Tongue (tissue), 3 donors: ENCODE measurements at places on chromosomes 6 and 20. TPM values are rescaled to one million over a fixed set of nuclear protein-coding genes. Genes with fewer than 3 reads are reported as not detected.

Gene DNAH8
- 3.0 TPM for total RNA-seq

Gene BACH2
- total RNA-seq: 8.3 TPM

Gene HSPA12B
- total RNA-seq: 26.7 TPM

Gene MRAP2
- 32.9 TPM for total RNA-seq

- peak; percentile 71 for DNase-seq
Measured at GRCh38 chr6:43772681-43773049, 2.7 kb downstream of the VEGFA start.

GRCh38 chr20:1823450-1823844 is 71.8 kb upstream of the SIRPA start:
- DNase-seq: no peak

- no peak for DNase-seq
Measured at GRCh38 chr20:48740292-48740649, 87.5 kb downstream of the PREX1 start.

- DNase-seq: no peak
Measured at GRCh38 chr6:34152806-34153520, 7.1 kb upstream of the GRM4 start.

GRCh38 chr6:23040899-23041298 is 471.5 kb downstream of the HDGFL1 start:
- DNase-seq: no peak

DNA sequence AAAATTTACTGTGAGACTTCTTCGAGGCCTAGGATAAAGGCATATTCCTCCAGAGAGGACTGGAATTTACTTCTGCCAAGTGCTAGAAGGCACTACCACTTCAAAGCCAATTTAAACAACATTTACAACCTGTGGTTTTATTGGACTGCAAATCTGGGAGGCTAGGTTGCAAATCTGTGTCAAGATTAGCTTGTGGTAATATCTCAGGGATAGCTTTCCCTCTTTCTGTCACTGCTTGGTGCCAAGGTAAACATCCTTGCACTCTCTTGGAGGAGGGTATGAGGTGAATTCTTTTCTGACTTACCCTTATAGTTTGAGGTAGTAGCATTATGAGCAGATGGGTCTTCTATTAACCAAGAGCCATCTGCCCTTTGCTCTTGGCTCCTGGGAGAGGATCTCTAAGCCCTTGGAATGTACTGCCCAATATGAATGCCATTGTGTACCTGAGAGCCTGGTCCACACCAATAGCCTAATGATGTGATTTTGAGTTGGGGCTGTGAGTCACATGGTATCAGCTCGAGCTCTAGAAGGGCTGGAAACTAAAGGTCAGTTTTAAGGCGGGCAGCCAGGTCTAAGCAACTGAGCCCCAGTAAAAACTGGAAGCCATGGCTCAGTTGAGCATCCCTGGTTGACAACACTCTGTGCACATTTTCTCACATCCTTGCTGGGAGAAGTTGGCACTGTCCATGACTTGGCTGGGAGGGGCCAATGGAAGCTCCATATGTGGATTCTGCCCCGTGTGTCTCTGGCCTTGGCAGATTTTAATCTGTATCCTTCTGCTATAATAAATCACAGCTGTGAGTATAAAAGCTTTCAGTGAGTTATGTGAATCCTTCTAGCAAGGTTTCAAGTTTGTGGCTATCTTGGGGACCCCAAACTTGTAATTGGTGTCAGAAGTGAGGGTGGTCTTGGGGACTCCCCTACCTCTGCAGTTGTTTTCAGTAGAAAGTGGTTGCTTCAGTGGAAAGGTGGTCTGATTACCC is 188.1 kb downstream of the UBE3D start:
- DNase-seq: no peak

DNA sequence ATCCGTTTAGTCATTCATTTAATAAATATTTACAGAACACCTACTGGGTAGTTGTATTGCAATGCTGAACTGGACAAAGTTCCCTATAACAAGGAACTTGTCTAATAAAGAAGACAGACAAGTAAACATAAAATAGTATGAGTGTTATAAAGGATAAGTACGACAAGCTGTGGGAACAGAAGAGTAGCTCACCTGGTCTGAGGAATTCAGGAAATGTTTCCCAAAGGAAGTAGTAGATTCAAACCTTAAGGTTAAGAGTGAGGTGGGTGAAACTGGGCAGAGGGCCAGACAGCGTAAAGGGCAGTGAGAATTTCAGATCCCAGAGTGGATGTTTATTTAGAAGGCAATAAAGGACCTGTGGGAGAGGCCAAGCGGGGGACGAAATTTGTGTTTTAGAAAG is 72.3 kb upstream of the CD2AP start:
- DNase-seq: no peak

GRCh38 chr6:46690141-46690755 is 2.6 kb downstream of the TDRD6 start:
- DNase-seq: peak; percentile 81

Gene EBF4
- 3.4 TPM for total RNA-seq

Gene DYNLT2
- total RNA-seq: 5.7 TPM

GRCh38 chr6:16903470-16903869 is 142.2 kb upstream of the ATXN1 start:
- peak; percentile 26 for DNase-seq

- DNase-seq: no peak
Measured at GRCh38 chr20:14374196-14374595, 36.8 kb upstream of the FLRT3 start.

DNA sequence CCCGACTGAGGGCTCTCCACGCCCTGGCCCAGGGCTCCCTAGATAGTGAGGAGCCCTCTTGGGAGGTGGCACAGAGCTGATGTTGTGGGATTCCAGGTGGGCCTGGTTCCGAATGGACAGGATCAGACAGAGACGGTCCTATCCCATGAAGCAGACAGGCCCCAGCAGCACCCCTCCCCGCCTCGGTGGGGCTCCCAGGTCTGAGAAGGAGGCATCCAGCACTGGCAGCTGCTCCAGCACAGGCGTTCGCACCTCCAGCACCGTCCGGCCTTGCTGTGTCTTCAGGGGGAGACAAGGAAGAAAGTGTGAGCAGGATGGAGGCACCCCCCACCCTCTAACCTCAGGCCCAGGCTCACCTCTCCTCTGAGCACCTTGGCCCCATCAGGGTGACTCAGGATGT is 28.7 kb downstream of the COL11A2 start:
- no peak for DNase-seq

DNA sequence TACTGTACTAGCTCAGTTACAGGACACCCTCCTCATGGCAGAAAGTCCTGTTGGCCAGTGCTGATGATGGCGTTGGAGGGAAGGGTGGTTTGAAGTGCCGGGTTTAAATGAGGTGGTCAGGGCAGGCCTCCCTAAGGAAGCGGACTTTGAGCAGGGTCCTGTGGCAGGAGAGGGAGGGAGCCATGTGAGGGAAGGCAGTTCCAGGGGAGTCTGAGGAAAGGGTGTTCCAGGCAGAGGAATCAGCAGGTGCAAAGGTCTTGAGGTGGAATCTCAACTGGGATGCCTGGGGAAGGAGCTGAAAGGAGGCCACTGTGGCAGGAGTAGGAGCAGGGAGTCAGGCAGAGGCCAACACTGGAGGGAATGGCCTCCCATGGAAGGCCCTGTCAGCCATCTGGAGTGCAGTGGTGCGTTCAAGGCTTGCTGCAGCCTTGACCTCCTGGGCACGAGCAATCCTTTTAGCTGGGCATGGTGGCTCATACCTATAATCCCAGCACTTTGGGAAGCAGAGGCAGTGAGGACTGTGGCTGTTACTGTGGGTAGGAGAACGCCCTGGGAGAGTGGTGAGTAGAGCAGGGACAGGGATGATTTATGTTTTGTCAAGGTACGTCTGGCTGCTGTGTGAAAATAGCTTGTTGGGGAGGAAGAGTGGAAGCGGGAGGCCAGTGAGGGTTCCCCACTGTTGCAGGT is 26.2 kb downstream of the VSTM2L start:
- no peak for DNase-seq

DNA sequence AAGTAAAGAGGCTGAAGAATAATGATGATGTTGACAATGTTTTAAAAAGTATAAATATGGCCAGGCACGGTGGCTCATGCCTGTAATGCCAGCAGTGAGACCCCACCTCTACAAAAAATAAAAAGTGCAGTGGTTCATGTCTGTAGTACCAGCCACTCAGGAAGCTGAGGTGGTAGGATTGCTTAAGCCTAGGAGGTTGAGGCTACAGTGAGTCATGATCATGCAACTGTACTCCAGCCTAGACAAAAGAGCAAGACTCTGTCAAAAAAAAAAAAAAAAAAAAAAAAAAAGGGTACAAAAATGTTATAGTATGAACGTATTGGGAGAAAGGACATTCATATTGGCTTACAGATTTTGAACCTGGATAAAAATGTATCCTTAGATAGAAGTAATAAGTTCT is 543.1 kb upstream of the IRAK1BP1 start:
- no peak for DNase-seq

- DNase-seq: no peak
Measured at GRCh38 chr6:52538901-52539354, 37.9 kb downstream of the TRAM2 start.

Gene IL20RA
- 4.6 TPM for total RNA-seq

Gene TMEM14B
- 102 TPM for total RNA-seq

Gene WTAP
- total RNA-seq: 91.8 TPM
